ENCODE measurements at places on chromosomes 12 and 14.

- no peak for DNase-seq
Measured at GRCh38 chr14:50321009-50321660, 9.0 kb downstream of the DMAC2L start.

DNA sequence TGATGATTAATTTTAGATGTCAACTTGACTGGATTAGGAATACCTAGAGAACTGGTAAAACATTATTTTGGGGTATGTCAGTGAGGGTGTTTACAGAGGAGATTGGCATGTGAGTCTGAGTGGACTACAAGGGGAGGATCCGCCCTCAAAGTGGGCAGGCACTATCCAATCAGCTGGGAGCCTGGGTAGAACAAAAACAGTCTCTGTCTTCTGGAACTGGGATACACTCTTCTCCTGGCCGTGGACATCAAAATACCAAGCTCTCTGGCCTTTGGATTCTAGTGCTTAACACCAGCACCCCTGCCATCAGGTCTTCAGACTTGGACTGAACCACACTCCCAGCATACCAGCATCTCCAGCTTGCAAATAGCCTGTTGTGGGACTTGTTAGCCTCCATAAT is 4.4 kb upstream of the SCAF11 start:
- DNase-seq = no peak

DNA sequence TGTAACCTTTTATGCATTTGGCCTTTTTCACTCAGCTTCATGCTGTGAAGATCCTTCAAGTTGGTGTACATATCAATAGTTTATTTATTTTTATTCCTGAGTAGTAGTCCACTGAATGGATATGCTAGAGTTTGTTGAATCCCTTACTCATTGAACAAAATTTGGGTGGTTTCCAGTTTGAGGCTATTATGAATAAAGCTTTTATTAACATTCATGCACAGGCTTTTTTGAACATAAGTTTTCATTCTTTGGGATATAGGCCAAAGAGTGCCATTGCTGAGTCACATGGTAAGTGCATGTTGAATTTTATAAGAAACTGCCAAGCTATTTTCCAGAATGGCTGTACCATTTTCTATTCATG is 59.5 kb upstream of the CAPRIN2 start:
- no peak for DNase-seq

- DNase-seq = no peak
Measured at GRCh38 chr12:116094475-116094874, 183.0 kb downstream of the MED13L start.

DNA sequence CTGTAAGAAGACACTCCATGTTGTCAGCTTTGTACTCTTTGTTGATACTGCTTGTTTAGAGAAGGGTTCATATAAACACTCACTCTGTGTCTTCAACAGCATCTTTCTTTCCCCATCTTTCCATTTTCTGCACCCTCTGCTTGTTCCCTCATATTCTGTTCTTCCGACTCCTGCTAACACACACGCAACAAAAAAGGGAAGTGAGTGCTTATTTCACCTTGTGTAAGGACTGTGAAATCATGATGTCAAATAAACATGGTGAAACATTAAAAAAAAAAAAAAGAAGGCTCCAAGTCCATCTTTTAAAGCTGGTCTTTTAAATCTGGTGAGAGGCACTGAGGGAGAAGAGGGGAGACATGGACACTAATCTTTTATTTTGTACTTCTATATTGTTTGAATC is 145.4 kb downstream of the RPAP3 start:
- no peak for DNase-seq

DNA sequence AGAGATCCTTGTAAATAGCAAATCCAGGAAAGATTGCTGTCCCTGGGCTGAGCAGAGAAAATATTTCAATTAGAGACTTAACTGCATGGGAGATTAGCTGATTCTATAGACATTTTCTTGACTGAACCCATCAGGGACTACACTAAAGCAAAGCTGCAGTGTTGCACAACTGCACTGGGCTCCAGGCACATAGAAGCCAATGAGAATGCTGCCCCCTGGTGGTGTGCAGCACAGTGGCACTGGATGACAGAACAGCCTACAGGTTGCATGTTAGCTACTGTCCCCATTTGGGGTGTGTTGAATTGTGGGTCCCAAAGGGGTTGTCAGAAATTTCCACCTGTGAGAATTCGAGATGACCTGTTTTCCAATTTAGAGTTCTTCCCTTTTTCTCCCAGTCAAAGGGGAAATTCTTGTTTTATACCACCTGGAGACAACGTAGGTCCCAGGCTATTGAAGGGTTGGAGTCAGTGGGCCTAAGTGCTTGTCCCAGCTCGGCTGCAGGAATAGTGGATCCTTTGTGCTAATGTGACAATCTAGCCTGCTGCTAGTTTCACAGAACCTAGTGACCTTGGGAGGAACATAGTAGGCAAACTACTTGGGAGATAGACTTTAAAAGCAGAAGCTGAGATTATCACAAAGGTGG is 114.7 kb downstream of the SLC8A3 start:
- DNase-seq = no peak

DNA sequence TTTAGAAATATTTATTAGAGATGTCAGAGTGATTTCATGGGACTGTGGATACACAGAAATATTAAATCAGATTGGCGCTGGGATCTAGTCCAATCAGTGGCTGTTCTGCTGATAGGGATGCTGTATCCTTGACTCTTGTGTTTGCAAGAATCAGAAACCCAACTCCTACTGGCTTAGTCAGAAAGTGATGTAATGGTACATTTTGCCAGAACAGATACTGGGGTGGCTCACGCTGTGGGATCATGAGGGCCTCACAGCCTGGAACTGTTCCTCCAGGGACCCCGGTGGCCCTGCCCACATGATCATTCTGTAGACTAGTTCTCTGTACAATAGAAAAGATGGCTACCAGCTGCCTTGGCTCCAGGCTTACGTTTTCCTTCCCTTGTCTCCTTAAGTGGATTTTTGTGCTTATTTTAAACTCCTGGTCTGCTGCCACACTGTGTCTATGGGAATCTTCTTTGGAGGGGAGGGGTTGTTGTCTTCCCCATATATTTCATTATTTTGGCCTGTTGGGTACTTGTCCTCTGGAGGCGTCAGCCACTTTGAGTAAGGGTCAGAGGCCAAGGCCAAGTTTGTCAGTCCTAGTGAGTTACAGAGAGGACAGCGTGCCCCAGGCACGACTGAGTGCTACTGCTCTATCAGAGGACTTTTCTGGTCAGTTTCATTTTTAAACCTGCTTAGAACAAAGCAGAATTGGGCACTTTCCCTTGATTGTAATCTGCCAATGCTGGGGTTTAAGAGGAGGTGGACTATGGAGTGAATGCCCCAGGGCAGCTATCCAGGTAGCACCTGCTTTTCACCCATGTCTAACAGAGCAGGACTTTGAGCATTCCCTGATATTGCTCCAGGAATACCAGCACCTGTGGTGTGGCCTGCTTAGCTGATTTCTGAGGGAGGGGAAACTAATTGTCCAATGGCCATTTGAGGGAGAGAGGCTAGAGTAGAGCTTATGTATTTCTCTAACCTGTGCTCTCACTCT is 164.3 kb downstream of the SLC5A8 start:
- DNase-seq = no peak

DNA sequence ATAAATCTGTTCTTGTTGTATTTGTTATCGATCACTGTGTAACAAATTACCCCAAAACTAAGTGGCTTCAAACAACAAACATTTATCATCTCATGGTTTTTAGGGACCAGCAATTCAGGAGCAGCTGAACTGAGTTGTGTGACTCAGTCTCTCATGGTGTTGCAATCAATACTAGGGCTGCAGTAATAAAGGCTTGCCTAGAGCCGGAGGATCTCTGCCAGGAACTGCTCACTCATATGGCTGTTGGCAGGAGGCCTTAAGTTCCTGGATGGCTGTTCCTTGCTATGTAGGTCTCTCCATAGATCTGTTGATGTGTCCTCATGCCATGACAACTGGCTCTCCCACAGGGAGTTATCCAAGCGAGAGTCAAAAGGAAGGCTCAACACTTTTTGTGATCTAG is 3.8 kb upstream of the PSMC6 start:
- DNase-seq = no peak

DNA sequence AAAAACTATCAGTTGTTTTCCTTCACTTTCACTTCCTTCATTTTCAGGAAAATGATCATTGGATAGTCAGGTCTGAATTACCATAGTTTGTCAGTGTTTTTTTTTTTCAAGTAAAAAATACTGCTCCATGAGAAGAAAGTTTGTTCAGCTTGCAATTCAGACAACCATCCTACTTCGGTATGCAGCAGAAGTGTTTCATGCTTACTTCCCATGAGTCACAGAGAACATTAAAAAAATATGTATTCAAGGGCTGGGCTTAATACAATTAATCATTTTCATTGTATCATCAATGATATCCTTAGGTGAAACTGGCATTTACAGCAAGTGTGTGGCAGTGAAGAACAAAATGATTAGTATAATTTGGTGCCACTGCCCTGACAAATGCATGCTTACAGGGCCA is 21.6 kb downstream of the PYM1 start:
- no peak for DNase-seq

DNA sequence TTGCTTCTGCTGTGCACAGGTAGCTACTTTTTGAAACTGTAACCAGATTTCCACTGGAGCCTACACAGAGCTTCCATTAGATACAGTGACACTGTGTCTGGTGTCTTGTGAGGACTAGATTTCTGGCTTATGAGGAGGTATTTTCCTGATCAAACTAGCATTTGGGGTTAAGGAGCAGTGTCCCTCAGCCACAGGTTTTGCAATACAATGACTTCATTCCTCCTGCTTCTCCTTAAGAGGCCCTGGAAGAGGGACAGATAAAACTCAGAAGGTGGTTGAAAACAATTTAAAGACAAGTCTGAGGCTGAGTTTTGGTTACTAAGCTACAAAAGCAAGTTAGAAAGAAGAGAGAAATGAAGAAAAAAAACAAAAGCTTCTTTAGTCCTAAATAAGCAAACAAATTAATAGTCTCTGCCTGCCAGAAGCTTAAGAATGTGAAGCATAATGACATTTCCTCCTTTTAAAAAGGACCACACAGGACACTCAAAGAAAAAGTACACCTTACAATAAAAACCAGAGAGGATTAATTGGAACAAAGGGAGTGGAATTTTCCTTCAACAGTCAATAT is 53.0 kb downstream of the PKP2 start:
- DNase-seq = no peak

DNA sequence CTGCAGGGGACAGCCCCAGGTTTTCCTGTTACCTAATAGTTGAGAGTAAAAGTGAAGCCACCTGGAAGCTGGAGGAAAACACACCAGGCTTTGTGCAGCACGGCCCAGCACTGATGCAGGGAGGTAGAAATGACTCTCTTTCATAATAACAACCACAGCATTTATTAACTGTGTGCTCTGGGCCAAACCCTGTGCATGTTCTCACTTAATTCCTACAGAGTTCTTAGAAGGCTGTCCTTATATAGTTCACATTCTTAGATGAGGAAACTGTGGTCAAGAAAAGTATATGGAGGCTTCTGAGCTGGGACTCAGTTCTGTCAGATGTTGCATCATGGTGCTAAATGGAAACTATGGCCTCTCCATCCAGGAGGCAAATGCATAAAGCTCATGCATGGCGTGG is 100.0 kb downstream of the PAPOLA start:
- no peak for DNase-seq

DNA sequence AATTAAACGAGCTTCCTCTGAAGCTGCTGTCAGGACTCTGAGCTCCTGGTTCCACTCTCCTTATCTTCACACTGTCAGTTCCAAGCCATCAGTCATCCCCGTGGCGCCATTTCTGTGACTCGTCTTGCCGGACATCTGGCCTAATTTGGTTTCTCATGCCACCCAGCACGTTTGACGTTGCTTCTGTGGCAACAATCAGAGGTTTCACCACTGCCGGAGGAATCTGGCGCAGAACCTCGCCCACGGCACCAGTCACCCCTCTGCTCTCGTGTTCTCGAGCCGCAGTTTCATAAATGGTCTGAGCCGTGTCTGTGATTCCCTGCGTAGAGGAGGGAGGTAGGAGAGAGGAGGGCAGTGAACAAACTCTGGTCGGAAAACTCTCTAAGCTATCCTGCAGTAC is 29.7 kb downstream of the BDKRB1 start:
- DNase-seq = no peak

DNA sequence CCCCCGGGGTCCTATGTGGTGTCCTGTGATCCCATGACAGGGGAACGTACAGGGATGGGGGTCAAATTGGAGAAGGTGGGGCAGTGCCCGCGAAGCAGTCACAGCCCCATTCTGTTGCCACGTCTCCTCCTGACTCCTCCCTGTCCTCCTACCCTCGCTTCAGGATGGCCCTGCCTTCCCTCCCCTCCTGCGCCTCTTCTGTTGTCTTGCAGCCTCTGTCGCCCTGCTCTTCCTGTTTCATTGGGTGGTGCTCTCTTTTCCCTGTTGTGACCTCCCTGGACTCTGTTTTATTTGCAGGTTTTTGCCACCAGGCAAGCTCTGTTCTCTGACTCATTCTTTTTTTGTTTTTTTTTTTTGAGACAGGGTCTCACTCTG is 18.7 kb downstream of the CABP1 start:
- DNase-seq = no peak

- DNase-seq = no peak
Measured at GRCh38 chr12:119393677-119394076, 59.1 kb downstream of the CCDC60 start.

DNA sequence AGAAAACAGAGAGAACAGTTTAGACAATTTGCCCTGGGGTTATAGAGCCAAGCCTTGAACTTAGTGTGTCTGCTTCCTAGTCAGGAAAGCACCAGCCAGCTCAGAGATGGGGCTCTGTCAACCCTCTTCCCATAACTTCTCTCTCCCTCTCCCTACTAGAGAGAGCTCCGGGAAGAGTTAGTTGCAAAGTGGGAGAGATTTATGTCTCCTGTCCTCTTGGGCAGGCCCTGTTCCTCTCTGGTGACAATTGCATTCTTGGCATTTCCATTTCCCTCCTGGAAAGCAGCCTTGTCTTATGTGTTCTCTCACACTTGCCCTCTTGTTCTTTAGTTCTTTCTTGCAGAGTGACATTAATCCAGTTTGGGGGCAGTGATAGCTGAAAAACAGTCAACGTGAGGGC is 42.1 kb upstream of the TUNAR start:
- no peak for DNase-seq
